Stimulated activated CD4-positive, alpha-beta T cell treated with anti-CD3 and anti-CD28 coated beads, Interleukin-4, amount 100 ng/mL, for 24 hours (primary cell): ENCODE measurements at places on chromosomes 16 and 17.

DNA sequence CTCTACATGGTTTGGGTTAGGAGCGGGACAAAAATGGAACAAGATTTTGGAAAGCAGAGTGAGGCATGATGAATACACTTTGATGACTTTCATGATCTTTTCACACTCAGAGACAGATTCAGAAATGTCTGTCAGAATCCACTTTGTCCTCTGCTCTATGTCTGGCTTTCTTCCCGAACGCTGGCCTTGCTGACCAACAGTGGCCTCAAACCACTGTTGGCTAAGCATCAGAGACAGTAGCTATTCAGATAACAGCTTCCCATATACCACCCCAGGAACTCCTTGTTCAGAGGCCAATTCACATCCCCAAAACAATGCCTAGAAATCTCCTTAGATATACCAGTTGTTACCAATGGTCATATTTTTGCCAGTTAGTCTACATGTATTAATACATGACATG is 40.9 kb downstream of the FBXL20 start:
- no peak for DNase-seq

DNA sequence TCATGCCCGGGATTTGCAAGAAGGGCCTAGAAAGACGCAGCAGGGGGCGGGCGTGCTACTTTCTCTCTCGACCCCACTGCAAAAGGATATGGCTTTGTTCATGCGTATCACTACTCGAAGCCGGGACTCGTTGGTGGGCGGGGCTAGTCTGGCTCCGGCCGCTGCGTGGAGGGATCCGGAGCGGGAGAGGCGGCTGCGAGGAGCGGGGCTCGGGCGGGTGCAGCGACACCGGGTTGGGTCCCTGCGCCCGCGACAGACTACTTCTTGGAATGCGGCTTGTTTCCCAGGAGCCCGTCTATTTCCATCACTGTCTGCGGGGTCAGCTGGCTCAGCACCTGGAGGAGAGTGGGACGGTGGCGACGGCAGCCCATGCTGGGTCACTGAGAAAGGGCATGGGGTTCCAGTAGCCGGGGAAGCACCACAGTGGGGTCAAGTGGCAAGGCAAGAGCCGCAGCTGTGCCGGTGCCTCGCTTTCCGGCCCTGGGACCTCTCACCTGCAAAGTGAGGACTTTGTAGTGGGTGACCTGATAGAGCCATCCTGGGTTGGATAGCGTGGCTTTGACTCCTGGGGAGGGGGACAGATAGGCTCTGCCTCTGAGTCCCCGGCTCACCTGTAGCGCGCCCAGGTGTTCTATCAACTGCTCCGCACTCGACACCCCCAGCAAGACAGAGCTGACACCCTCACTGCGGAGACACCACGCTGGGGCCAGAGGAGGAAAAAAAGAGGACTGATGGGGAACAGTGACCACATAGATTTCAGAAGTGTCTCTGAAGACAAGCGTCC is 6.6 kb downstream of the KCNAB3 start:
- DNase-seq: peak; percentile 85

DNA sequence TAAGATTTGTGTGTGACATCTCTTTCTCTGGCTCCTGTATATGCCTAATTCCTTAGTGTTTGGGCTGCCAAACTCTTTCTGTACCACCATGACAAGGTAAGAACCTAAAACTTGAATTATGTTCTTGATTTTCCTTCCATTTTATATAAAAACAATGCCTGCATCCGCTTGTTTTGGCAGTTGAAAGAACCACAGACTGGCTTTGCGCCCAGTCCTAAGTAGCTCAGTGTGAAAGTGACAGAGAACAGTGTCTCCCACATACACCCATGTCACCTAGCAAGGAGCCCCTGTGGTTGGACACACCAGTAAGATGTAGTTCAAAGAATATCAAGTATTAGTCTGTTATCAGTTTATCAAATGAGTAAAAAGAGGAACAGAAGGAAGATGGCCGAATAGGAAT is 40.7 kb upstream of the SLC6A2 start:
- no peak for DNase-seq

DNA sequence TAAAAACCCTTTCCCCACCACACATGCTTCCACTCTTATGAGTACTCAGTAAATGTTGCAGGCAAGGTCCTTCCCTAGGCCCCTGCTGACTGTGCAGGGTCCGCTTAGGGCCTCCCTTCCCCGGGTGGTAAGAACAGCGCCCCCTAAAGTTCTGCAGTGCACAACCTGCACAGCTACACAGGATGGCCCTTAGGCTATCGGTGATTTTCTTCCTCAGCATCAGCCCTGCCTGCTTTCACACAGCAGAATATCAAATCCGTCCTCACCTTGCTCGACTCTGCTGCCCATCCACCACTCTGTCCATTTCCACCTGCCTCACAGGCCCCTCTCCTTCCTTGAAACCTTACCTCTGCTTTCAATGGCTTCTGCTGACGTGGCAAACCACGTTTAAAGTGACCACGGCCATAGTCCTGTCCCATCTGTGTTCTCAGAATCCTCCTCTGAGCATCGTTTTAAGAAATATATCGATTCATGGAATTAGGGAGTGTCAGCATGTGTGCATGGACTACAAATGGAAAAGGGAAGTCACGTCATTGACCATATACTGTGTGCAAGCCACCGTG is 51.4 kb upstream of the TMEM132E start:
- DNase-seq: no peak

- no peak for DNase-seq
Measured at GRCh38 chr17:77354420-77354669, 213.6 kb downstream of the SEC14L1 start.

DNA sequence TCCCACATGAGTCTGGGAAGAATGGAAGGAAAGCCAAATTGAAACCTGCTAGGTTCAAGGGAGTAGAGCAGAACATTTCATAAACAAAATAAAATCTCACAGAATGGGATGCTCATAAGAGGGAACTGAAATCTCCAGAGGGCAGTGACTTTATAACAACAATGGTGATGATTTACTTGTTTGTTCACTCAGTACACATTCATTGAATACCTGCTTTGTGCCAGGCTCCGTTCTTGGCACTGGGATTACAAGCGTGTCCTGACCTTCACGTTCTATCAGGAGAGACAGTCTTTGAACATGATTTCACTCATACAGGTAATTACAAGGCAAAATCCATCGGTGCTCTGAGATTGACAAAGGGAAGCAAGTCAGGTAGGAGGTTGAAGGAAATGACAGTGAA is 356.3 kb downstream of the HAPSTR1 start:
- DNase-seq: no peak

DNA sequence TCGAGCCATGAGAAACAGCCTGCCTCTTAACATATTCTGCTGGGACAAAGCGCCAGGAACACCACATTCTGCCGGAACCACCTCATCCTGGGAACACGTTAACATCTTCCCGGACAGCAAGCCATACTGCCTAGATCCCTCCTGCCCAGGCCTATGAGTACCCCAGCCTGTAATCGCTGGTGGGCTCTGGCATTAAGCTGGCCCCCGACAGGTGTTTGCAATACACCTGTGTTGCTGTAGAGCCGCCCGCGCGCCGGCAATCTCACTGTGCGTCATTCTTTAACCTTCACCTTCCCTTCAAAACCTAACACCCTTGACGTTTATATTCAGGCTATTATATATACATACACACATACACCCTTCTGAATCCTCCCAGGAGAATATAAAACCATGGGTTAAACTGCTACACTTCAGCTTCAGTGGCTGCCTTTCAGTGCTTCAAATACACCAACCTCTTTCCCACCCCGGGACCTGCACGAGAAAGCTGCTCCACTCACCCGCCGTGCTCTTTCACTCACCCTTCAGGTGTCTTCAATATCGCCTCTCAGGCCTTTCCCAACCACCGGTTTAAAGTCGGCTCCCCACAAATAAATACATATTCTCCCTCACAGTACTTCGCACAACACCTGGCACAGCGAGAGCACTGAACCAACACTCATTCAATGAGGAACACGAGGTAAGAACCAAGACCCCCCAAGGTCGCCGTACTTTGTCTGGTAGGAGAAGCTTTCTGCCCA is 1.0 kb upstream of the ENDOV start:
- no peak for DNase-seq

DNA sequence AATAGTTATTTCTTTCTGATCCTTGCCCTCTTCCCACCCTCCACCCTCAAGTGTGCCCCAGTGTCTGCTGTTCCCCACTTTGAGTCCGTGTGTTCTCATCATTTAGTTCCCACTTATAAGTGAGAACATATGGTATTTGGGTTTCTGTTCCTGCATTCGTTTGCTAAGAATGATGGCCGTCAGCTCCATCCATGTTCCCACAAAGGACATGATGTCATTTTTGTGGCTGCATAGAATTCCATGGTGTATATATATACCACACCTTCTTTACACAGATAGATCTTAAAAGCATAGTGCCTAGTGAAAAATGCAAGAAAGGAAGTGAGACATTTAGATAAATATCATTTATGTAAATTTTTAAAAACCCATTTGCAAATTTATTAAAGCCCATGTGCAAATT is 33.1 kb downstream of the HS3ST2 start:
- no peak for DNase-seq

GRCh38 chr16:57386381-57386951 is 14.2 kb downstream of the CX3CL1 start:
- no peak for DNase-seq

DNA sequence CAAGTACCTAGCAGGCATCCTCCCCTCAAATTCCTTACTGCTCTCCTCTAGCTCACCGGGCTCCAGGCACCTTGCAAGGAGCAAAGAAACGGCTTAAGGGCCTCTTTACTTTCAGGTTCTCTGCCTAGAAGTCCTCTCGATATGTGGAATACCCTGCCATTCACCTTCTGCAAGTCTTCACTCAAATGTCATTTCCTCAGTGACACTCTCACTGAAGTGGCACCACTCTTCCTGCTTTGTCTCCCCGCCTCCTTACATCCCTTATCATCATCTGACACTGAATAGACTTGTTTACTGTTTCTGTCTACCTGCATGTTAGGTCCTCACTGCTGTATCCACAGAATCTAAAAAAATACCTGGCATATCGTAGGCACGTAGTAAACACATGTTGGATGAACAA is 947 bp downstream of the SLC7A6OS start:
- DNase-seq: no peak

DNA sequence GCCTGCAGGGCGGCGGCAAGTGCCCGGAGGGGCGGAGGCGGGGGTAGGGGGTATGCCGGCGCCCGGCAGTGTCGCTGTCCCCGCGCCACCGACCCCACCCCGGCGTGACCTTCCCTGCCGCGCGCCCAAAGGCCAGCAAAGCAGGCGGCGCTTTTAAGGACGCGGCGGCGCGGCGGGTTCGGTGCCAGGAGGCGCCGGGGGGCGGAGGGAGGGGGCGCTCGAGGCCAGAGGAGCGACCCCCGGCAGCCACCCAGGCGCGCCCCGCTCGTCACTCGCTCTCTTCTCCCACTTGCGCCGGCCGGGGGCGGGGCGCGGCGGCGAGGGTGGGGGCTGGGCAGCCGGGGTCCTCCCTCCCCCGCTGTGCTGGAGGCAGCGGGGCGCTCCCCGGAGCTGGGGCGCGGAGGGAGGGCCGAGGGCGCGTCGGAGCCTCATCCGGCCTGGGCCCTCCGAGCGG is 8.6 kb upstream of the BAHCC1 start:
- DNase-seq: no peak

- DNase-seq: peak; percentile 45
Measured at GRCh38 chr17:794876-795275, 12.7 kb downstream of the MRM3 start.

DNA sequence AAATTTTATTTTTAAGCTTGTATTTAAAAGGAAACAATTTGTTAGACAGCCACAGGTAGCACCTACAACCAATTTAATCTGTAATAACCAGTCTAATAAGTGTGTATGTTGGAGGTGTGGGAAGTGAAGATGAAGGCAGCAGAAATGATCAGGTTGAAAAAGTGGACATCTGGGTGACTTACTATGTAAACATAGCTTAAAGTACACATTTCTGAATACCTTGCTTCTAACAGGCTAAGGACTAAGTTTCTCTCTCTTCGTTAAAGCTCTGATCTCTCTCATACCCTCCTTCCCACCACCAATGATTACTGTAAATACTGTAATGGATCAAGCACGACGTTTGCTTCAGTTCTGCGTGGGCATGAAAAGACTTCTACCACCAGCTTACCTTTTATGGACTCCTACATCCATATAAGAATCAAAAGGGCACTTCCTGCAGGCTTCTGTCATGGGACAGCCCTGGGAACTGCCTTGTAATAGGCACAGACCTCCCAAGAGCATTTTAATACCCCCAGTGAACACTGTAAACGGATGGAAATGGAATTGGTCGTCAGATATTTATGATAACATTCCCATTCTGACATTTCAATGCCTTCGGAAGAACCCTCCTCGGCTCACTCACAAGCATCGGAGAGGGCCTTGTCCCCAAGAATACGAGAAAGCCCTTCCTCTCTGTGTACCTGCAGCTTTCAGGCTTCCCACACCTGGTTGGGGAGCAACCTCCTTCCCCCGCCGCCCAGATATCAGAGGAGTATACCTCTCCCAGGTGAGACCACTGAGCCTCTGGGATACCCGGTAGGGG is 700 bp downstream of the CCDC43 start:
- DNase-seq: no peak

- no peak for DNase-seq
Measured at GRCh38 chr17:61809816-61810392, 53.4 kb downstream of the BRIP1 start.

- peak; percentile 16 for DNase-seq
Measured at GRCh38 chr17:35088356-35088880, 24.9 kb upstream of the RFFL start.

GRCh38 chr16:74051-74746 is 1.8 kb upstream of the RHBDF1 start:
- DNase-seq: no peak

DNA sequence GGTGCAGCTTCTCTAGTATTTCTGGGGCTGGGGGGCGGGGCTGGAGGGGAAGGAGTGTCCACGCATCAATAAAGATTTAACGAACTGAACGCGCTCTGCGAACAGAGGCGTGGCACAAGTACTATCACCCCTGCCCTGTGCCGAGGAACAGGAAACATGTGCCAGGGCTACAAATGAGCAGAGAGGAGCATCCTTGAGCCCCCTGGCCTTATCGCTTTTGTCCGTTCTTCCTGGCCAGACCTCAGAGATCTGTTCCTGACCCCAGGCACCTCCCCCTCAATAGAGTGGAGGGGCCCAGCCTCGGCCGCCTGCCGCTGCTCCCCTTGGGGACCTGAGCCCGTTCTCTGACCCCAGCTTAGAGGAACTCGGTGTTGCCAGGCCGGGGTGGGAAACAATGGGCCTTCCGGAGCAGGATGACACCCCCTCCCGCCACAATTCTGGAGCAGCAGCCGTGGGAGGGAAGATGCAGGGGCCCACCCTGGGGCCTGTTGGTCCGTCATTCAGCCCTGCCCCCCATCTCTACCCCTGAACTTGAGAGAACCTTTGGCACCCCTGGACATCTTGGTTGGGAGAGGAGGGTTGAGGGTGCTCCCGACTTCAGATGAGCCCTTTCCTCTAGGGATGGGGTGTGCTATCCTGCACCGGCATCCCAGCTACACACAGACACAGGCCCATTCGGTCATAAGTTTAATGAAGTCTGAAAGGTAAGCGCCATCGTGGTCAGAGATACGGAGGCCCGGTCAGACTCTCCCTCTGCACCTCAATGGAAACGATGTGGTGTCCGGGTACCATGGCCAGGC is 1.1 kb downstream of the NAA38 start:
- DNase-seq: peak; percentile 39
